HFF-Myc (cell line): ENCODE measurements at places on chromosomes 11 and 22.

DNA sequence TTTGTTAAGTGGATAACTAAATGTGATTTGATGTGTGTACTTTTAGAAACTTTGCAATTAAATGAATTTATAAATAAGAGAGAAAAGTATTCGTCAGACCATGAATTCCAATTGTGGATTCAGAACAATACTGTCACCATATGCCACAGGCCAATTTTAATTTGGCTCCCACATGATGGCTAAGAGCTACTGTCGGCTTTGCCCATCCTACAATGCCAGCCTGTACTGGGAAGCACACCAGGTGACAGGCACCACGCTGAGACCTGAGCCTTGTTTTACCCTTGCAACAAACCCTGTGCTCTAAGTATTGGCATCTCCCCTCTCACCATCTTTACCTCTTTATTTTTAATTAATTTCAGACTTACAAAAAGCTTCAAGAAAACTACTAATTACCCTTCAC is 14.0 kb downstream of the RAB30 start:
- no peak for DNase-seq

DNA sequence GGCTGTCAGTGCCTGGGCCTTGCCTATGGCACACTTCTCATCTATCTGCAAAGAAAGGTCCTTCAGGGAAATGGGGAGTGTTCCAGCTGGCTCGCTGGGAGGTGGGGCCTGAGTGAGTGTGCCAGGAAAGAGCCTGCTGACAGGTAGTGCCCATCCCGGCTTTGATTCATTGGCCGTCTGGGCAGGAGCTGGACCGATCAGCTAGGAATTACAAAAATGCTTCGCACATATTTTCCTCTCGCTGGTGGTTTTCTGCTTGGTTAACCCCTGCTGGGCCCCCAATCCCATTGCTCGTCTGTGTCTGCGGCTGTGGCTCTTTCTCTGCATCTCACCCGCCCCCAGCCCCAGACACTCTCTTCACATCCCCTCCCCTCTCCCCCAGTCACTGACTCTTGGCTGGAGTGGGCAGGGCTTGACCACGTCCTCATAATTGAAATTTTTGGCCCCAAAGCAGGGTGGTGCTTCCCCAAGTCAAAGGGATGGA is 10.8 kb downstream of the LIF start:
- no peak for DNase-seq

DNA sequence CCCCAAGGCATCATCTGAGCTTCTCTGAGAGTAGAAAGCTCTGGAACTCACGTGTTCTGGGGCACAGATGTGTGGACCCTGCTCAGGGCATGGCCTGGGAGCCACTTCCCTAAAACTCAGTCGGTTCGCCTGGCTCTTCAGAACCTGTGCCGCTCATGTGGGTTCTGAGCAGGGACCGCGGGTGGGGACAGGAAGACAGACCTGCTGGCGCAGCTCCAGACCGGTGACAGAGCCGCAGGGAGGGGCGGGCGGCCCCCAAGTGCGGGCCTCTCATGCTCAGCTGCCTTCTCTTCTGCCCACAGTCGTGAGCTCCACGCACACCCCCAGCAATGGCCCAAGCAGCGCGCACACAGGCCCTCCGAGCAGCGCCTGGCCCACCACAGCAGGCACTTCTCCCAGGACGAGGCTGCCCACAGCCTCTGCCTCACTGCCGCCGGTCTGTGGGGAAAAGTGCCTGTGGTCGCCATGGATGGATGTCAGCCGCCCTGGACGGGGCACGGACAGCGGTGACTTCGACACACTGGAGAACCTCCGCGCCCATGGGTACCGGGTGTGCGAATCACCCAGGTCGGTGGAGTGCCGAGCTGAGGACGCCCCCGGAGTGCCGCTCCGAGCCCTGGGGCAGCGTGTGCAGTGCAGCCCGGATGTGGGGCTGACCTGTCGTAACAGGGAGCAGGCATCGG is 24.2 kb downstream of the MUC5AC start:
- no peak for DNase-seq

DNA sequence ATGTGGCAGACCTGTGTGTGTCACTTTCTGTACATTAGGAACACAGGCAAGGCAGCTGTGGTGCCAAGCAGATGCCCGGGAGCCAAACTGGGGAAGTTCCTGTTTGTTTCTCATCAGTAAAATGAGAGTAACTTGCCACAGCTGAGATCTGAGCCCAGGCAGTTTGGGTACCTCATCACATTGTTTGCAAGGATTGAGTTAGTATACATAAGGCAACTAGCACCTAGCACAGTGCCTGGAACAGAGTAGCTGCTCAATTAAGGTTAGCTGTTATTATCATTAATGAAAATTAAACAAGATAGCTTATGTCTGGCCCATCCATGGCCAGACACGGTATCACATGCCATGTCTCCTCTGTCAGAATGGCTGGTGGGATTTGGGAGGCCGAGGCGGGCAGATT is 7.8 kb downstream of the SOX10 start:
- no peak for DNase-seq

DNA sequence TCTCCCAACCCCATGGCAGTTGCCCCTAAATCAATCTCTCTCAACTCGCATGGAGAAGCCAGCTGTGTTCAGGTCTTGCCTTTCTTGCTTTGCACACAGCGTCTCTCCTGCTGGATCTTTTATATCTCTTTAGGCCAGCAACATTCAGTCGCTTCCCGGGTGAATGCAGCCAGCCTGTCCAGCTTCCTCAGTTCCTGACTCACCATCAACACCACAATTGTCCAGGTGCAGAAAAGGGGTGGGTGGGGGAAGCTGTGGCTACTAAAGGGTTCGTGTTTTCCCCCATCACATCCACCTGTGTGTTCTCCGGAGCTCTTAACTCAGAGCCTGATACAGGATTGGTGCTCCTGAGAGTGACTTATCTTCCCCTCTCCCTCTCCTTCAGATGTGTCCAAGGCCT is 116.5 kb downstream of the HIPK3 start:
- DNase-seq, result no peak
